Lung (tissue), 17 donors: ENCODE measurements at places on chromosomes 5 and 9. TPM values are rescaled to one million over a fixed set of nuclear protein-coding genes. Genes with fewer than 3 reads are reported as not detected.
A peak's percentile ranks its signal among the peaks of the same experiment; 100 is the strongest.

GRCh38 chr9:125110464-125110863 lies 32.9 kb downstream of the SCAI start:
- DNase-seq = no peak
- H3K4me3 ChIP-seq = no peak overlapping the region
- H3K36me3 ChIP-seq = no peaks in the 10 kb centered on the region
- no peak overlapping the region for H3K27ac ChIP-seq

- no peak for DNase-seq
- no peak overlapping the region for H3K4me3 ChIP-seq
- H3K27ac ChIP-seq = no peak overlapping the region
- no peaks in the 10 kb centered on the region for H3K27me3 ChIP-seq
Observed at GRCh38 chr9:123131258-123131657, 97.8 kb downstream of the GPR21 start.

DNA sequence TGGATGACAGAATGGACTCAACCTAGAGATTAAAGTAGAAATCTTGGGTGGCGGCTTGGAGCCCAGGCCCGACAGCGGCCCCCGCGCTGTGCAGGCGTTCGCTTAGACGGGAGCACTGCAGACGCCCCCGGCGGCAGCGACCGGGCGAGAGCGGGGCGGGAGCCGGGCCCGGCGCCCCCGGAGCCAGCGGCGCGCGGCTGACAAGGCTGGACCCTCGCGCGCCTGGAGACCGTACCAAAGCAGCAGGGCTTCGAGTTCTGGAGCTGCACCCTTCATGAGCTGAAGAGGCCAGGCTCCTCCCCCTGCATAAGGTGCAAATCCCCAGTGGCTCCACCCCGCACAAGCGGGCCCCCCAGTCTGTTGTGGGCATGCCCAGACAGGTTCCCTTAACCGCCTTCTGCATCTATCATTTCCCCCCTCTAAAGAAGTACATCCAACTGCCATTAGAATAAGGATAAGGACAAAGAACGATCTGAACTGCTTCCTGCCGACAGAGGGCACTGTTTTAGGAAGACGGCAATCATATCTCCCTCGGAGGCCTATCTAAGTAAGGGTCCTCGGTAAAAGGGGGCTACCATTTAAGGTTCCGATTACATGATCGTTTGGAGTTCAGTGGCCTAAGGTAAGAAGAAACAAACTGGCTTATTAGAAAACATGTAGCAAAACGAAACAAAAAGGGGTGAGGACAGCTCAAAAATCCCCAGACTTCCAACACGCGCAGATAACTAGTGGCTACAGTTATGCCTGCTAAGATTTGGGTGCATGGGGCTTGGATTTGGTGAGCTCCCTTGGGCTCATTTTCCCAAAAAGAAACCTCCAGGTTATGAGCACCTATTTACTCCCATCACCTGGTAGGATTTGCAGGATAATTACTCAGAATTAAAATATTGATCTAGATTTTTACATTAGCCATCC lies 66.3 kb downstream of the RGMB start:
- H3K36me3 ChIP-seq = no peaks in the 10 kb centered on the region
- peaks cover 4% of the 10 kb centered on the region for H3K4me1 ChIP-seq
- H3K27me3 ChIP-seq = no peaks in the 10 kb centered on the region
- no peak overlapping the region for H3K4me3 ChIP-seq

The MEIKIN gene
- polyA plus RNA-seq = 0.32 TPM

The IFNB1 gene
- polyA plus RNA-seq = not detected

GRCh38 chr9:134196911-134197310 lies 32.5 kb upstream of the RNU6ATAC start:
- DNase-seq = no peak
- no peaks in the 10 kb centered on the region for H3K4me1 ChIP-seq
- H3K27ac ChIP-seq = no peak overlapping the region
- H3K4me3 ChIP-seq = no peak overlapping the region
- no peaks in the 10 kb centered on the region for H3K36me3 ChIP-seq

DNA sequence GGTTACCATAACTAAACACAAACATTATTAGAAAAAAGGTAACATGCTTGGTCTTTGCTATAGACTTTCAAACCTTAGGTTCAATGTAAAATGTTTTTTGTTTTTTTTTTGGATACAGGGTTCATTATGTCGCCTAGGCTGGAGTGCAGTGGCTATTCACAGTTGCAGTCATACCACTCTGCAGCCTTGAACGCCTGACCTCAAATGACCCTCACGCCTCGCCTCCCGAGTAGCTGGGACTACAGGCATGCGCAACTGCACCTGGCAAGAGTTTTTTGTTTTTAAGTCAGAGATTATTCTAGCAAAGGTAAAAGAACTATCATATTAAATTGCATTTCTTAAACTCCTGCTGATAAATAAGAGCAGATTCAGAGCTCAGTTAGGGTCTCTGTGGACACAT lies 55.1 kb upstream of the NR5A1 start:
- peaks cover 2% of the 10 kb centered on the region for H3K4me1 ChIP-seq
- H3K36me3 ChIP-seq = no peaks in the 10 kb centered on the region

DNA sequence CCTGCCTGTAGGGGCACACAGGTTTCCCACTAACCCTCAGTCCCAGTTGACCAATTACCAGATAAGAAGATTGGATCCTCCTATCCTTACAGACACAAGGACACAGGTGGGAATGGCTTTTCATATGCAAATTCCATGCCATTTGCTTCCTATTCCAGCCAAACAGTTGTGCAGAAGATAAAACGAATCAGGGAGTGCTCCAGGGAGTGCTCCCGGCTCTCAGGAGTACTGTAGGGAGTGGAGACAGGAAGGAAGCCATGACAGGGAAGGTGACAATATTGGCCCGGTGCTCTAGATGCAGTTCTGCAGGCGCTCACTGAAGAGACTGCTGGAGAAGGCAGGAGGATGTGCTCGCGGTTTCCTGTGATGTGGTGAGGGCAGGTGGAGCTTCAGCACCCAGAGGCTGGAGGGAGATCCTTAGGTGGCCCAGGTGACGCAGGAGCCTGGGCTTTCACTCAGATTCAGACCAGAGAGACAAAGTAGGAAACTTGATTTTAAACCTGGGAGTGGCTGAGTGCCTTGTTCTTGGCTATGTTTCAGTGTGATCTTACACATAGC lies 260.0 kb downstream of the AUH start:
- H3K4me3 ChIP-seq = no peak overlapping the region
- H3K36me3 ChIP-seq = no peaks in the 10 kb centered on the region
- DNase-seq = peak; percentile 75
- peaks cover 7% of the 10 kb centered on the region for H3K4me1 ChIP-seq
- H3K27me3 ChIP-seq = no peaks in the 10 kb centered on the region

- no peak overlapping the region for H3K27ac ChIP-seq
- DNase-seq = no peak
- no peaks in the 10 kb centered on the region for H3K36me3 ChIP-seq
- no peak overlapping the region for H3K4me3 ChIP-seq
Observed at GRCh38 chr5:78002690-78003089, 226.6 kb upstream of the TBCA start.

The DBH gene
- polyA plus RNA-seq = 0.08 TPM

The NEURL1B gene
- polyA plus RNA-seq = 5.1 TPM

DNA sequence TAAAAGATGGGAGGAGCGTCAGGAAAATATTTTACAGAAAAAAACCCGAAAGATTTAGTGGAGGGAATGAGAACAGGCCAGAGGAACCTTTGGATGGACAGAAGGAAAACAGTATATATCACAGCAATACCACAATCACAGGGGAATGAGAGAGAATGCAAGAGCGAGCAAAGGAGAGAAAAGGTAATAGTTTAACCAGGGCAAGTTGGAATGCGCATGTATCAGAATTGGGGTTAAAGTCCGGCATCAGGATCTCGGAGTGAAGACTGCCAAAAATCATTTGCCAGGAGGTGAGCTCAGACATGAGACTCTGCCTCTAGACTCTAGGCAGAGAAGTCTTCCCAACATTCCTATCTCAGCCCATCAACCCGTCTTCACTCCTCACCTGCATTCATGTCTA lies 36.8 kb downstream of the PCDHGC5 start:
- H3K27me3 ChIP-seq = no peaks in the 10 kb centered on the region
- peaks cover 99% of the 10 kb centered on the region for H3K4me1 ChIP-seq
- no peak overlapping the region for H3K4me3 ChIP-seq

DNA sequence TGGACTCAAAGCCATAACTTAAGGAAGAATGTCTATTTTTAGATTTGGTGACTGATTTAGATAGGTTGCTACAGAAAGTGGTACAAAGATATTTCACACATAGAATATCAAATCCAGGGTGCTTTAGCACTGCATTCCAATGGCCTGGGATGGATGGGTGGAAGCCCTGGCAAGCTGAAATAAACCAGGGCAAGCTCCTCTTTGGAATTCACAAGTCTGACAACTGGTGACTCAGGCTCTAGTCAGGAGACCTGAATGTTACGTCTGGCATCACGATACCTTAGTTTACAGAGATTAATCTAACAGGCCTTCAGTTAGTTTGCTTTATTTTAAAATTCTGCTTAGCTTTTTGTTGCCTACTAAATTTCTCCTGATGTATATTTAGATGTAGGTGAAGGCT lies 144.0 kb downstream of the TMC1 start:
- DNase-seq = no peak
- no peak overlapping the region for H3K4me3 ChIP-seq
- no peaks in the 10 kb centered on the region for H3K27me3 ChIP-seq
- H3K36me3 ChIP-seq = no peaks in the 10 kb centered on the region
- H3K27ac ChIP-seq = no peak overlapping the region

DNA sequence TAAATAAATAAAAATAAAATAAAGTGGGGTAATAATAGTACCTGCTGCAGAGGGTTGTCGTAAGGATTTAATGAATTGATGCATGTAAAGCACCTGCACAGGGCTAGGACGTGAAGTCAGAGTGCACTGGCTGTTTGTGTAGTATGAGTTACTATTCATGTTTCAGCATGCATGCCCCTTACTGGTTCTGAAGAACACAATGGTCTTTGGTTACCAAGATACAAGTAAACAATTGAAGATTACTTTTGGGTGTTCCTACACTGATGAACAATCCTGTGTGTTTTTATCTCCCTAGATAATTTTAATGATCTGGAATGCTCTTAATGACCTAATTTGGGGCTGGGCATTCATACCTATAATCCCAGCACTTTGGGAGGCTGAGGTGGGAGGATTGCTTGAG lies 23.2 kb upstream of the PRRC2B start:
- H3K4me3 ChIP-seq = no peak overlapping the region
- H3K4me1 ChIP-seq = no peaks in the 10 kb centered on the region
- H3K27me3 ChIP-seq = no peaks in the 10 kb centered on the region
- no peak overlapping the region for H3K27ac ChIP-seq
- H3K36me3 ChIP-seq = no peaks in the 10 kb centered on the region

DNA sequence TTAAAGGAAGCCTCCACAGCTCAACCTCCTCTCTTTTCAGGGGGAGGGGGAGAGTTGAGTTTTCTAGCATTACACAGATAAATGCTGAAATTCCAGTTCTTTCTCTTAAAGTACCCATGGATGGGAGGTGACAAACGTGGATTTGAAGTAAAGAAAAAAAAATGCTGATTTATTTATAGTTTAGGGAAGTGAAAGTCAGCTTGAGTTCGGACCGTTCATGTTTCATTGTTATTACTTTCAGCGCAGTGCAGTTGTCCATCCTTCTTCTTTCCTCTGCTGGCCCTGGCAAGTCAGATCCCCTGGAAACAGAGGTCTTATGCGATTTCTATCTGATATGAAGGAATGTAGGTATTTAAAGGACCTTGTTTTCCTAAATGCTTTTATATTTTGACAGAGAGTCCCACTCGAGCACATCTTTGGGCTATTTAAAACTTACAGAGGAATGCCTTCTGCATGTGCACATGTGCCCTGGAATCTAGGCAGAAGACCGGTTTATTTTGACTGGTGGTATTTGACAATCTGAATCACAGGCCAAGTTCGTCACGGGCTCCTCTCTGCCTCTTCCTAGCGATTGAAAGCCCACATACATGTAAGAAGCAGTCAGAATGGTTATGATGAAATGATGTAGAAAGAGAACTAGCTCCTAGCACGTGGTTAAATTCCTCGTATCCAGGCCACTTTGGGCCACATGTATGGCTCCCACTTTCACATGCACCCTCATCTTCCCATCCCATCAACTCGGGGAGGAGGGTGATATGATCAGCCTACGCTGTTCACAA lies 385.2 kb upstream of the KLF4 start:
- H3K4me1 ChIP-seq = no peaks in the 10 kb centered on the region
- H3K36me3 ChIP-seq = no peaks in the 10 kb centered on the region
- H3K27me3 ChIP-seq = no peaks in the 10 kb centered on the region
- no peak for DNase-seq
- no peak overlapping the region for H3K27ac ChIP-seq
- H3K4me3 ChIP-seq = no peak overlapping the region

DNA sequence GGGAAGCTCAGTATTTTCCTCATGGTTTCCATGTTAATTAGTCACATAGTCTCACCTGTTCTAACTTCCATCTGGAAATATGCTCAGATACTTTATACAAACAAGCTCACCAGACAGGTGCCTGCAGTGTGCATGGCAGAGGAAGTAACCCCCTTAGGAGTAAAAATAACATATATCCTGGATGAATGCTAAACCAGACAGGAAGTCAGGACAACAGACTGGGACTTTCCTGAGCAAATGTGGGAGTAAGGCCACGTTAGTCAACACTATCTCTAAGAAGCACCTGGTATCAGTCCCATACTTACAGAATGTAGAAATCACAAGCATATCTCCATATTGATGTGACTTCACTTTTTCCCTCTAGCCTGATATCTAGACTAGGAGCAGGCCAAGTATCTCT lies 128.4 kb downstream of the SEC61B start:
- H3K4me3 ChIP-seq = no peak overlapping the region
- H3K36me3 ChIP-seq = no peaks in the 10 kb centered on the region
- no peaks in the 10 kb centered on the region for H3K27me3 ChIP-seq
- no peak for DNase-seq

The SLC1A1 gene
- 5.6 TPM for polyA plus RNA-seq

The LHX6 gene
- polyA plus RNA-seq = 5.0 TPM

DNA sequence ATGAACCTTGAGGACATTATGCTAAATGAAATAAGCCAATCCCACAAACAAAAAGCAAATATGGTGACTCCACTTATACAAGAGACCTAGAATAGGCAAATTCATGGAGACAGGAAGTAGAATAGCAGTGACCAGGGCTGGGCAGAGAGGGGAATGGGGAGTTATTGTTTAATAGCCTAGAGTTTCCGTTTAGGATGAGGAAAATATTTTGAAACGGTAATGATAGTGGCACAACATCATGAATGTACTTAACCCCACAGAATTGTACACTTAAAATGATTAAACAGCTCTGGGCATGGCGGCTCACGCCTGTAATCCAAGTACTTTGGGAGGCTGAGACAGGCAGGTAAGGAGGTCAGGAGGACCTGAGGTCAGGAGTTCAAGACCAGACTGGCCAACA lies 65.8 kb downstream of the NSUN2 start:
- H3K27ac ChIP-seq = no peak overlapping the region
- H3K27me3 ChIP-seq = no peaks in the 10 kb centered on the region
- DNase-seq = no peak
- no peaks in the 10 kb centered on the region for H3K36me3 ChIP-seq

GRCh38 chr5:86626149-86626548 lies 8.4 kb downstream of the COX7C start:
- H3K36me3 ChIP-seq = no peaks in the 10 kb centered on the region
- DNase-seq = no peak
- no peaks in the 10 kb centered on the region for H3K27me3 ChIP-seq
- H3K27ac ChIP-seq = no peak overlapping the region
- H3K4me3 ChIP-seq = no peak overlapping the region
- no peaks in the 10 kb centered on the region for H3K4me1 ChIP-seq

- H3K27ac ChIP-seq = no peak overlapping the region
- no peak for DNase-seq
- no peaks in the 10 kb centered on the region for H3K4me1 ChIP-seq
- H3K4me3 ChIP-seq = no peak overlapping the region
Observed at GRCh38 chr5:24732184-24732583, 87.4 kb upstream of the CDH10 start.
